HuH-7 (cell line): ENCODE measurements at places on chromosomes 1 and 21.

- no peak for DNase-seq
Observed at GRCh38 chr1:33141216-33141615, 40.6 kb downstream of the TRIM62 start.

DNA sequence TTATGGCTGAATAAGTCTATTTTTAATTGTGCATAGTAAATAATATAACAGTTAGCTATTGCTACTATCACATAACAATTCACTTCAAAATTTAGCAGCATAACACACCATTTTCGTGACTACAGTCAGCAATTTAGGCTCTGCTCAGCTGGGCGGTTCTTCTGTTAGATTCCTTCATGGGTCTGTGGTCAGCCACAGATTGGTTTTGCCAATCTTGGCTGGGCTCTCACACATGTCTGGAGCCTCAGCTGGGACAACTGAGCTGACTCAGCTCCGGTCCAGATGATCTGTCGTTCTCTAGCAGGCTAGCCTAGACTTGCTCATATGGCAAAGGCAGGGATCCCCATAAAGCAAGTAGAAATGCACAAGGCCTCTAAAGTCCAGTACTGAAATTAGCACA is 15.1 kb upstream of the CDC42BPA start:
- DNase-seq, result no peak

DNA sequence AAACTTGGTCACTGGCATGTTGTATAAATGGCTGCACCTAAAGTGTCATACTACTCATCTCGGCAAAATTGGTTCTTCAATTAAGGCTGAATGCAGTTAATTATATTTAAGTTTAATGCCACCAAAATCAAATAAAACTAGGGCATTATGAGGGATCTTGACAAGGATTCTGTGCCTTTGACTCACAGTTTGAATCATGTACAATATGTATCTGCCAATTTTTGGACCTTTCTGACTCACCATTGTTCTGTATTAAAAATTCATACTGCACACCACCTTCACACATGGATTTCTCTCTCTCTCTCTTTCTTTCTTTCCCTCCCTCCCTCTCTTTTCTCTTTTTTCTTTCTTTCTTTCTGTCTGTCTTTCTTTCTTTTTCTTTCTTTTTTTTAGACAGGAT is 14.1 kb upstream of the STXBP3 start:
- DNase-seq, result no peak

GRCh38 chr1:85581802-85582686 is 1.5 kb downstream of the CCN1 start:
- peak; percentile 65 for DNase-seq

DNA sequence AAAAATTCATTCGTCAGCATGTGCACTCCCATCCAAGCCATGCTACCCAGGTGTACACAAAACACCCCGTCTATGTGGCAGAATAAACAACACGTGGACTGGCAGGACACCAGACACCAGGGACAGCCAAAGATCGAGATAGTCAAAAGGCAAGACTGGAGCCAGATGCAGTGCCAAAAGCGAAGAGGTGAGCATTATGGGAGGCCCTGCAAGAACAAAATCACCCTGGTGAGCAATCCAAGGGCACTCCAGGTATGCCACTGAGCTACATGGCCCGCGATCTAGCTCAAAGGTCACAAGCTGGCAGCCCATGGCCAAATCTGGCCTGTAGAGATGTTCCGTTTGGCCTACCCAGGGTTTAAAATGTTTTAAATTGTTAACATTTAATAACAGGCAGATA is 33.7 kb downstream of the PLPP3 start:
- DNase-seq, result no peak
